ENCODE measurements at places on chromosomes 5 and 9.

DNA sequence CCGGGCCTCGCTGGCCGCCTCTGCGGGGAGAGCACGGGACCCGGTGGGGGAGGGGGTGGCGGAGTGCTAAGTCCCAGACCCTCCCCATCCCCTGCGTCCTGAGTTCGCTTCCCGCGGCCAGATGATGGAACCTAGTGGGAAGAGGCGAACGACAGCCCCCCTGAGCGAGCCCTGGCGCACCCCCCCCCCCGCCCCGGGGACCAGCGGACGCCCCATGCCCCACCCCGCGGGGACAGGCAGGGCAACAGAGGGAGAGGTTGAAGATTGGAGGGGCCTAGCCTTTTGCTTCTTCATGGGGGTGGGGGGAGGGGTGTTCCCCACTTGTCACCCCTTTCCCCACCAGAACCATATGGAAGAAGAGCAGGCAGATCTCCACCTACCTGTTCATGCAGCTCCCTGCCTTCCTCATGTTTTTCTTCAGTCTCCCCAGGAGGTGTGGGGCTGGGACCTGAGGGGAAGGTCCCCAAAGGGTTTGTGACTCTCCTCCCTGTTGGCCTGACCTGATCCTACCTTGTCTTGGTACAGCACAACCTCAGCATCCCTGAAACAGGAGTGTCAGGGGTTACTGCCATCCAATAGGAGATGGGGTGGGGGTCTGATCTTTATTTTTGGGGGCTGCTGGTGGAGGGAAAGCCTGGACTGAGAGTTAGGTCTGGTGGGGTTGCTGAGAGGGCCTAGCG, 485 bp downstream of the FAM53C start:
- no peak for DNase-seq

DNA sequence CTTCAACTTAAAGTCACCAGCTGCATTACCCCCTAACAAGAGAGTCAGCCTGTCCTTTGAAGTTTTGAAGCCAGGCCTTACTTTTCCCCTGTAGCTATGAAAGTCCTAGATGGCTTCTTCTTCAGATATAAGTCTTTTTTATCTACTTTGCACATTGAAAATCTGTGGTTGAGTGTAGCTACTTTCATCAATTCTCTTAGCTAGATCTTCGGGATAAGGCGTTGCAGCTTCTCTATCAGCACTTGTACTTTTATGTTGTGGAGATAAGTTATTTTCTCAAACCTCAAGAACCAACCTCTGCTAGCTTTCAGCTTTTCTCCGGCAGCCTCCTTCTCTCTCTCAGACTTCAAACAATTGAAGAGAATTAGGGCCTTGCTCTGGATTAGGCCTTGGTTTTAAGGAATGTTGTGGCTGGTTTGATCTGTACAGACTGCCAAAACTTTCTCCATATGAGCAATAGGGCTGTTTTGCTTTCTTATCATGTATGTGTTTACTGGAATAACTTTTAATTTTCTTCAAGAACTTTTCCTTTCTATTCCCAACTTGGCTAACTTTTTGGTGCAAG, 21.6 kb downstream of the CATSPER3 start:
- DNase-seq: no peak

DNA sequence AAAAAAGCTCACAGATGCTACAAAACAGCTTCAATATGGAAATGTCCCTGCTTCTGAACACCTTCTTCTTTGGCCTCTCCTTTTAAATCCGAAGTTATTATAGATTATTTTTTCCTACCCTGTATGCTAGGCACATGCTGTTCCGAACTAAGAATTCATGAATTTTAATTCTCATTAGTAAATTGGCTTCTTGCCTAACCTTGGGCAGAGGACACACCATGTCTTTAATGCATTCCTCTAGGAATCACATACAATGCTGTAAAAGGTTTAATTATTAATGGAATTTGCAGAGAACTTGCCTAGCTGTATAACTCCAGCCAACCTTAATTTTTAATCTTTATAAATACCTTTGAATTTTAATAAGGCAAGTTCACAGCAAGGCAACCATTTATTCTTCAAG, 234.4 kb downstream of the NTRK2 start:
- DNase-seq: no peak

- DNase-seq: no peak
Measured at GRCh38 chr5:135881819-135882218, 13.8 kb downstream of the IL9 start.

- DNase-seq: no peak
Measured at GRCh38 chr9:124222918-124223720, 34.6 kb upstream of the NEK6 start.

DNA sequence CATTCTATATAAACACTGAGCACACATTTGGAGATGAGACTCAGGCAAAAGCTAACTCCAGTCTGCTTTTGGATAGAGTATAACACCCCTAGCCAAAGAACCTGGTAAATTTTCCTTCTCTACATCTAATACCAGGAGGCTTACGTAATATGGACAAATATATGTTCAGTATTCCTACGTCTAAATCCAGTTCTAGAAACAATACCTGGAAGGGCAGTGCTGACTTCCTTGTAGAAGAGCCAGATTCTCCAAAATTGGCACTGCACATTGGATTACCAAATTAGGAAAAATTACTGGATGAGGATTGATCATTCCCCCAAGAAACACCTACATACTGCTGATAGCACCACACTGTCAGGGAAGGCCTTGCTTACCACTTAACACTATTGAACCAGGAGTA, 247.4 kb downstream of the SAXO1 start:
- no peak for DNase-seq

DNA sequence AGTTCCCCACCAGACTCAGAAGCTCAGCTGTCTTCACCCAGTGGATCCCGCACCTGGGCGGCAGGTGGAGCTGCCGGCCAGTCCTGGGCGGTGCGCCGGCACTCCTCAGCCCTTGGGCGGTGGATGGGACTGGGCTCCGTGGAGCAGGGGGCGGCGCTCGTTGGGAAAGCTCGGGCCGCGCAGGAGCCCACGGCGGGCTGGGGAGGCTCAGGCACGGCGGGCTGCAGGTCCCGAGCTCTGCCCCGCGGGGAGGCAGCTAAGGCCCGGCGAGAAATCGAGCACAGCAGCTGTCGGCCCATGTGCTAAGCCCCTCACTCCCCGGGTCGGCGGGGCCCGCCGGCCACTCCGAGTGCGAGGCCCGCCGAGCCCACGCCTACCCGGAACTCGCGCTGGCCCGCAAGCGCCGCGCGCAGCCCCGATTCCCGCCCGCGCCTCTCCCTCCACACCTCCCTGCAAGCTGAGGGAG, 560.0 kb downstream of the BRINP1 start:
- DNase-seq: no peak
